ENCODE measurements at places on chromosomes 6 and 20. TPM values are rescaled to one million over a fixed set of nuclear protein-coding genes. Genes with fewer than 3 reads are reported as not detected.

The KCNG1 gene
- not detected for total RNA-seq

The KIF6 gene
- total RNA-seq, result 0.19 TPM

The COL20A1 gene
- total RNA-seq, result not detected

The CSNK2A1 gene
- 94.1 TPM for total RNA-seq

The LPA gene
- not detected for total RNA-seq

The BANF2 gene
- total RNA-seq, result not detected

The LY6G6F gene
- not detected for total RNA-seq

The TXNDC5 gene
- total RNA-seq, result 548 TPM

The SDHAF4 gene
- total RNA-seq, result 4.9 TPM

Measured in aortic smooth muscle cell (primary cell).